Activated CD4-positive, alpha-beta T cell treated with anti-CD3 and anti-CD28 coated beads for 4 hours (primary cell): ENCODE measurements at places on chromosomes 2 and 18.

DNA sequence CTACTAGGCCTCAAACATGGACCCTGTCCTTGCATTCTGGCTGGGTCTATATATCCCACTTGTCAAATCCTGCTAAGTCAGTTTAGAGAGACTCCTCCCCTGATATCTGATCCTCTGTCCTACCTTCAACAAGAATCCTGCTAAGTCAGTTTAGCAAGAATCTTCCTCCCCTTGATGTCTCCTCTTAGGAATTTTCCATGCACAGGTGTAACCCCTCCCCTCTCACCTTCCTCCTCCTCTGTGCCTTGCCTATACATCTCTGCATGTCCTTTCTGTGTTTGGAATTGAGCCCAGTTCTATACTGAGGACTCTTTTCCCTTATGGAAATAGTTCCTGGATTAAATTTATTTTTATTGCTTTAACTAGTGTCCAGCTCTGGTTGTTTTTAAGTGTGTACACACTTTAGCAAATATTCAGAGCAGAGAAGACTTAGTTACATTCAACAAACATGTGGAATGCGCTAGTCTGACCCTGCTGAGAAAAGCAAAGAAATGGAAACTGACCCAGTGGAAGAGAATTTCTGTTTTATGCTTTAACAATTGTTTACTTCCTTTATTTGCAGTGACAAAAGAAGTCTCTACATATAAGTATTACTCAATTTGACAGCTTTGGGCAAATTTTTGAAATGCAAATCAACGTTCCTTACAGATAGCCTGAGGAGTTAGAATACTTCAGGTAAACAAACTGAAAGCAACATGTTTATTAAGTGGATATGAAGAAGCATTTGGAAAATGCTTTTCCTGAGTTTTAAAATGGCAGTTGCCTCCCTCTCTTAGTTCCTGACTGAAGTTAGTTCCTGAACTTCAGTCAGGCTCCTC lies 80.6 kb downstream of the RIT2 start:
- no peak for DNase-seq

DNA sequence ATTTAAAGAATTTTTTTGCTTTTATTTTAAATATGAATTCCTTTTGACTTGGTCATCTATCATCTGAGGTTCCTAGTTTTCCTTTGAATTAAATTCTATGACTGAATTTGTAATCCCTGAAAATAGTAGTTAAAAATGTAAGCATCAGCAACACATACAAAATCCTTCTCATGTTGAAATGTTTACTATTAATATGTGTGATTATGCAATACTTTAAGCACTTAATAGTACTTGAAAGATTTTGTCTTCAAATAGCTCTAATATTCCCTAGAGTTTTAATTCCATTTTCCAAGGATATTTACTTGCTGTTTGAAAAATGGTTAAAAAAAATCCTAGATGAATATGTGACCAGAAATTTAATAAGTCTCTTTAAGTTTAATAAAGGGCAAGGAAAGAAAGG lies 26.6 kb upstream of the SPATS2L start:
- DNase-seq = no peak

- no peak for DNase-seq
Observed at GRCh38 chr2:37623406-37623805, 48.0 kb downstream of the CDC42EP3 start.

DNA sequence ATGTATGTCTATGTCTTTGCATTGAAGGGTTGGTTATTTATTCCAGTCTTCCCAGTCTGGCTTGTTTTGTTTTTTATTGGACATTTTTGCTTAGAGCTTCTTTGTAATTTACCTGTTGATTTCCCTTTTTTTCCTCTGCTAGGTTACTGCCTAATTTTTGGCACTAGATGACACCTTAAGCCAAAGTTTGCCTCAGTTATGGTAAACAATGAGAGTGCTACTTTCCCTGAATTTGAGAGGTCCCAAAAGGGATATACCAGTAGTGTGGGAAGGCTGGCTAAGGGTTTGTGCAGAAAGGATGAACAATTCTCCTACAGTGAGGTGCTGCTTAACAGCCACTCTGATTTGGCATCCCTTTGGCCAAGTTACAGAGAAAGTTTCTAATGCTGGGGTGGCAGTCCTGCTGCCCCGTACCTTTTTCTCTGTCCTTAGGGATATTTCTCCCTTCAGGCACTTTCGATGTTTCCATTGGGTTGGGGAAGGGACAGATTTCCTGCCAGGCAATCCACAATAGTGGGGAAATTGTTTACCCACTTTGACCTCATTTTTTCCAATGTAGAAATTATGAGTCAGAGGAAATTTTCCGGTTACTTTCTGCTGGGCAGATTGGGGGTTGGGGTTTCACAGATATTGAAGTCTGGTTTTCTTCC lies 354.9 kb downstream of the PTPRM start:
- no peak for DNase-seq

DNA sequence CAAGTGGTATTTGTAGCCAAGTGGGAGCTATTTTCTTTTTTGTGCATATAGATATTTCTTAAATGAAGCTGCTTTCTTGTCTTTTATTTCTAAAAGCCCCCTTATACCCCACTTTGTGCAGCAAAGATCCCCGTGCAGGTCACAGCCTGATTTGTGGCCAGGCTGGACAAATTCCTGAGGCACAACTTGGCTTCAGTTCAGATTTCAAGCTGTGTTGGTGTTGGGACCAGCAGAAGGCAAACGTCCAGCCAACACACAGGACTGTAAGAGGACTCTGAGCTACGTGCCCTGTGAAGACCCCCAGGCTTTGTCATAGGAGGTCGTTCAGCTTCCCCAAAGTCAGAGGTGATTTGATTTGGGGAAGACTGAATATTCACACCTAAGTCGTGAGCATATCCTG lies 21.9 kb downstream of the FOSL2 start:
- no peak for DNase-seq

DNA sequence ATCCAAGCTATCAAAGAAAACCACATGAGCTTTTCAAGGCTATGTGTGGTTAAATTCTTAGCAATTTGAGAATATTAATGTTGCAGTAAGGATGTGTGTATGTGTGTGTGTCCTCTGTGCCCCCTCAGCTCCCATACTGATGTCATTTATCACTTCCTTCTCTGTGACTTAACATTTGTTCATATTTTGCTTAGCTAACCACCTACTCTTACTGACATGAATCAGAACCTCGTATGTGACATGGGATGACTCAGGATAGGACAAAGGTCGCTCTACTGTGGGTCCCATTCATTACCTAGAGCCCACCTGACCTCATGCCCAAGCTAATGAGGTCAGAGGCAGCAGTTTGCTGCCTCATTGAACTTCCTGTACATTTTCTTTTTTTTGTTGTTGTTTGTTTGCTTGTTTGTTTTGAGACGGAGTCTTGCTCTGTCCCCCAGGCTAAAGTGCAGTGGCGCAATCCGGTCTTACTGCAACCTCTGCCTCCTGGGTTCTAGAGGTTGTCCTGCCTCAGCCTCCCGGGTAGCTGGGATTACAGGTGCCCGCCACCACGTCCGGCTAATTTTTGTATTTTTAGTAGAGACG lies 36.3 kb downstream of the MOGAT1 start:
- no peak for DNase-seq

DNA sequence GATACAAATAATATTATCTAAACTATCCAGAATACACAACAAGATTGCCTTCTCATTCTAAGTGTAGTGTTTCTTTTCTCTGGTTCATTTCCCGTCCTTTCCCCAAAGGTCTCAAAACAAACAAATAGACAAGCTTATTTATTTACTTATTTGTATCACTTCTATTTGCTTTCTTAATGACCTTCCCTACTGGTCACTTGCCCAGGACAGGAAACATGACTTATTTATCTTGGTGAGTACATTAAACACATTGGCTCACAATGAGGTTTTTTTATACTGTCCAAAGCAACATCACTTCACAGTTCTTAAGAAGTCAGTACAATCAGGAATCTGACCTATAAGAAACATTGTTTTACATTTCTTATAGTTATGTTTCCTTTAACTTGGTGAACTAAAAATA lies 123.3 kb upstream of the KYNU start:
- no peak for DNase-seq

GRCh38 chr2:38500283-38500634 lies 102.5 kb downstream of the HNRNPLL start:
- no peak for DNase-seq

DNA sequence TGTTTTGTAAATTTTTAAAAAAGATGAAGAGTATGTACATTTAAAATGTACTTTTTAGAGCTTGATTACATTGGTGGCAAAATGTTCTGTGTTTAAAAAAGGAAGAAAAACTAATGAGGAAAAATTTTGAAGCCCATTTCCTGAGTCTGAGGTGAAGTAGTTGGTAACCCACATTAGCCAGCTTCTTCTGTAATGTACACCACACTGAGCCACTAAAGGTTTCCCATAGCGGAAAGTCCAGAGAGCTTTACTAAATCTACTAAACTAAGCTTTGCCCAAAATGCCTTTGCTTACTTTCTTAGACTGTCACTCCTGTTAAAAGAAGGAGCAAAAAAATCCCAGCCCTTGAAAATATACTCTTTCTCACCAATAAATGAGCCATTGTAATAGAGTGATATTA lies 804.8 kb upstream of the ZEB2 start:
- DNase-seq = no peak

DNA sequence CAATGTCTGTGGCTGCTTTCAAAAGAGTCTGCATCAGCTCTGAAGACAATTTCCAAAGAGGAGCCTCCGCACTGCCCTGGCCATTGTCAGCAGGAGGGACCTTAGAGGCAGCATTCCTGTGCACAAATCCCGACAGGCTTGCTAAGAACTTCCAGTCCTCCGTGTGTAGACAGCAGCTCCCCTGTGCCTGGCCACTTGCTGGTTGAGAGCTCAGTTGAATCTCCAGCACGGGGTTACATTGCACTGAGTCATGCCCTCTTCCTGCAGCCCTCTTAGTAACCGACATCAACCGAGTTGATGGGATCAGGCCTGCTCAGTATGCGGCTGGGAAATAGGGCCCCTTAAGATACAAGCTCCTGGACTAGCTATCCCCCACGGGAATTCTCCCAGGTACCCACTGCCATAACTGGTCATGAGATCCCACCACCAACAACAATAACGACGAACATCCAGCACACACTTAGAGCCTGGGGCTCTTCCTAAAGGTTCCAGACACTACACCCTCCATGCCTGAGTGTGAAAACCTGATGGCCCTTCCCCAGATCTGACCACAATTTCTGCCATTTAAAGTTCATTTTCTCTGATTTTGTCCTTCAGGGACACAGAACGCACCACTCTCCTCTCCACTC lies 12.0 kb downstream of the ATP6V1B1 start:
- DNase-seq = no peak

- no peak for DNase-seq
Observed at GRCh38 chr2:231710799-231711676, 2.7 kb downstream of the PTMA start.

DNA sequence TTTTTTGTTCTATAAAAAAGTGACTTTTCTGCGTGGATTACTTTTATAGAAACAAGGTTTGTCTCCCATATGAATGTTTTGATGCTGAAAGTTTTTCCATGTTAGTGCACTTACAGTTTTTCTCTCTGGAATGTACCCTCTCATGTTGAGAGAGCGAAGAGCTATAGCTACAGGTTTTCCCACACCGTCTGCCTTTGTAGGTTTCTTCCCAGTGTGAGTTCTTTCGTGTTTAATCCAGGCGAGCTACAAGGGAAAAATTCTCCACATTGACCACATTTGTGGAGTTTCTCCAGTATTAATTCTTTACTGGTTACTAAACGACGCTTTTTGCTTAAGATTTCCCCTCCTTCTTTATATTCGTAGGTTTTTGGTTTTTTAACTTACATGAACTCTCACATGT lies 85.1 kb downstream of the ACSL3 start:
- no peak for DNase-seq

- no peak for DNase-seq
Observed at GRCh38 chr2:134736167-134736880, 17.5 kb upstream of the TMEM163 start.

DNA sequence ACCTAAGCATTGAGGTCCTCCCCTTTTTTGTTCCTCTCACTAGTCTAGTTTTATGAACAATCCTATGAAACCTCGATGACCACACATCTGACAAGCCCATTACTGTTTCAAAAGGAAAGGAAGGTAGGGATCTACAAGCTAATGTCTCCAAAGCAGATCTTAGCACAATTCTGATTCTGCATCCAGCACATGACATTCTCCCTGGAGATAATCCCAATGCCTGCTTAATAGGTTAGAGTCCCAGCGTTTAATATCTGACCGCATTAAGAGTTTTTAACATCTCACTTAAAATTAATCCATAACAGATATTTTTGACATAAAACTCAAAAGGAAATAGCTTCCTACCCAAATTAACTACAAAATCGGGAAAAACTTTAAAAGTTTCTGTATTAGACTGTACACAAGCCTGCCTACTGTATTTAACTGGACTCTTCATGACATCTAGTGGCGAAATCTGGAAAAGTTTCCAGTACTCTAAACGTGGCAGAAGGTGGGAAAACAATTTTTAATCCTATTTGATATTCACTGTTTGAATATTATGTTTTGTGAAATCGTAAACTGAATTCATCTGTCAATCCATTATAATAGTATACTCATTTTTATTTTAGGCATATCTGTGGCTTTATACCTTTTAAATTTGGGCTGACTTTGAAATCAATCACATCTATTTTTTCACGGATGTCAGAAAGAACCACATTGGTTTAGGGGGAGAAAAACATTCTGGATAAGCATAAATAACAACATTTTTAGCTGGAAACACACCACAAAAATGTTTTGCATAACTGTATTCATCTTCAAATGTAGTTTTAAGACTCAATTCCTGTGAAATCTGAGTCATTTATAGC lies 62.4 kb downstream of the TXNL1 start:
- no peak for DNase-seq

GRCh38 chr2:43024515-43025011 lies 201.8 kb downstream of the ZFP36L2 start:
- peak; percentile 31 for DNase-seq

DNA sequence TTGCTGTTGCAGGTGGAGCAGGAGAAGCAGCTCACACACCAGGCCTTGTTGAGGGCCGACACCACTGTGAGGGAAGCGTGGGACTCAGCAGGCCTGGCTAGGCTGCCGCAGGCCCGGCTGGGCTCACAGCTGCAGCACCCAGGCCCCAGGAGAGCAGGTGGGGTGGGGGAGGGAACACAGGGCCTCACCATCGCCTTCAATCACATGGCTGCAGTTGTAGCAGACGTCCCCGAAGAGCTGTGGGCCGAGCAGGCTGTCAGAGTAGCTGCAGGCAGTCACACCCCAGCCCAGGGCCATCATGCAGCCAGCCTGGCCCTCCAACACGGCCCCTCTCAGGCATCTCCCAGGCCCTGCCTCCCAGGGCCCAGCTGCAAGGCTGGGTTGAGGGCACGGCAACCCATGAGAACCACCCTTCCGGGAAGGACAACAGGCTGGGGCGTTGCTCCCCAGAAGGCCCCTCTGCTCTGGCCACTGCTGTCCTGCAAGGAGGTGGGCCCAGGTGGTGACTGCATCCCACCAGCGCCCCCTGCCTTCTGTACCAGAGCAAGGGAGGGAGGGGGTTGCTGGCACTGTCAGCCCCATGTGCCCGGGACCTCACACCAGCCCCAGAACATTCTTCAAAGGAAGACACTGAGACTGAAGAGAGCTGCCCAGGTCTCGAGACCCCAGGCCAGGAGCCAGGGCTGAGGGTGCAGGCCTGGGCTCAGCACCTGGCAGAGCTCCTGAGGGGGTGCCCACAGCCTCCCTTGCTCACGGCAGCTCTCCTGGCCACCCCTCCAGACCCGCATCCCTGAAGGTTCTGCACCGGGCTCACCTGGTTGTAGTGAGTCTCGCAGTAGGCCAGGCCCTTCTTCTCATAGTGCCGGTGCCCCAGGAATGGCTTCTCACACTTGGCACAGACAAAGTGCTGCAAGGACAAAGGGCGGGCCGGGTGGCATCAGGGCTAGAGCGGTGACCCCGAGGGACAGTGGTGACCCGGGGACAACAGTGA lies 5.6 kb upstream of the GPR17 start:
- DNase-seq = no peak

- DNase-seq = no peak
Observed at GRCh38 chr2:207676827-207677354, 34.5 kb upstream of the CCNYL1 start.
